ENCODE measurements at places on chromosomes 2 and 18.

- DNase-seq: no peak
Measured at GRCh38 chr2:131567891-131568290, 40.2 kb downstream of the CCDC74A start.

DNA sequence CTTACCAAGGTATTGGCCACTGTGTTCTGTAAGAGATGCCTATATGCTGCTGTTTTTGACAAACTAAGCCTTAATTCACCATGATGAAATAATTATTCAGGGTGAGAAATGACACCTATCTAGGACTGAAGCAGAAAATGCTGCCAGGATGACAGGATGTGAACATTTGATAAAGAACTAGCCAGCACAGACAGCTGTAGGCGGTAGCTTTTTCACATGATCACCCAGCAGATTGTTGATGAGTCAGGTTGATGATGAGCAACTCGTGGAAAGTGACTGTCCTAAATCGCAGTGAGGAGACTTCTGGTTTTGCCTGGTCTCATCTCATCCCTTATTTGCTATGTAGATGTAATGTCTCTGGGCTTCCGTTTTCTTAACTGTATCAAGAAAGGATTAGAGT lies 144.1 kb downstream of the PRPF40A start:
- DNase-seq: no peak

DNA sequence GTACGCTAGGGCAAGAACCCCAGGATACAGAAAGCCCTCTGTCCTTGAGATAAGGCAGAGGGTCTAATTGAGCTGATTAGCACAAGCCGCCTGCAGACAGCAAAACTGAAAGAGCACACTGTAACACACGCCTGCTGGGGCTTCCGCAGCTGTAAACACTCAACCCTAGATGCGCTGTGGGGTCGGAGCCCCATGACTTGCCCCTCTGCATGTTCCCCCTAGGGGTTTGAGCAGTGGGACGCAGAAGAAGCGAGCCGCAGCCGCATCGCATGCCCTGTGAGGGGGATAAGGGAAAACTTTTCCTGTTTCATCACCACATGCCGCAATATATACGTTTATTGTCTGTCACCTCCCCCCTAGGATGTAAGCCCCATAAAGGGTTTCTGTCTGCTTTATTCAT lies 384.6 kb downstream of the PLCL1 start:
- no peak for DNase-seq

DNA sequence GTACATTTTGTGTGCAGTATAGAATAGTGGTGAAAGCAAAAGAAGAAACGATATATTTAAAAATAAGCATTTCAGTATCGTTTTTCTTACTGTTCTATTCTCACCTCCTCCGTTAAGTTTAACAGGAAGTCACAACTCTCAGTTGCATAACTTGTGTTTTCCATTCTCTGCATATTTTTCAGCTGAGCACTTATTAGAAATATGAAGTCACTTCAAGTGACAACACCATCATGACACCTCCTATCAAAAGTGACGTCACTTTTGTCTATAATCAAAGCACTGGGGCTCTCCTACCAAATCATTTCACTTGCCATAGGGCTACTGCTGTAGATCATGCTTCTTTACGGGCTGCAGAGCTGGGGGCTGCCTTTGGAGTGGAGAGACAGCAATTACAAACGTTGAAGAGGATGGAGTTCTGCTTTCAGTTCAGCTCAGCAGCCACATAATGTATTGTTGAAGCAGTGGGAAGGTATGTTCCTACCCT lies 36.3 kb downstream of the STAT4 start:
- no peak for DNase-seq

GRCh38 chr2:143451642-143452281 lies 322.5 kb downstream of the ARHGAP15 start:
- DNase-seq: no peak

DNA sequence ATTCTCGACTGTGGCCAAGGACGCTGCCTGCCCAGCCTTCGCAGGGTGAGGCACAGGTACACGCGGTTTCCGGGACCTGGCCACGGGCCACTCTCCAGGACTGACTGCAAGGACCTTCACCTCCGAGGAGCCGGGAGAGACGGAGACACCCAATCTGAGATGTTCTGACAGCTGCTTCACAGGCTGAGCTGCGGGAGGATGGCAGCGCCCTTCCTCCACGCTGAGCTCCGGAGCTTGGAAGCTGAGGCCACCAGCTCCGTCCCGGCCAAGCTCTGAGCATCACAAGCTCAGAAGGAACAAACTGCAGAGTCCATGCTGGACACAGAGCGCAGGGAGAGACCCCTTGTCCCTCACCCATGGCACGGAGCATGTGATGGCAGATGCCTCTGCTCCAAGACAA lies 71.1 kb upstream of the CTDP1 start:
- no peak for DNase-seq

- DNase-seq: no peak
Measured at GRCh38 chr2:168375195-168375798, 80.8 kb upstream of the CERS6 start.

DNA sequence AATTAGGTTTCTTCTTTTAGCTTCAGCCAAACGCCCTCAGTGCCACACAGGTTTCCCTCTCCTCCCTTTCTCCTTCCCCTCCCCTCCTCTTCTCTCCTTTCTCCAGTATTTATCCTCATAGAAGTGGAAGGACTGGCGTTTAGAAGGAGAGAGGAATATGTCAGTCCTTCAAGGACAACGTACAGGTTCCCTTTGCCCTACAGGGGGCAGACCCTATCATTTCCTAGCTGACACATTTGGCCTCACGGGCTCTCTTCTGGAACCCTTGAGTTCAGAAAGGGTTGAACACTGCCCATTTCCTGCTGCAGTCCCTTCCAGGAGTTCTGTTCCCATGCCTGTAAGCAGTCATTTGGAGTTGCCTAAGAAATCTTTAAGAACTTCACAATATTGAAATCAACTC lies 46.1 kb downstream of the CDCA7 start:
- DNase-seq: no peak

GRCh38 chr18:35912332-35912731 lies 60.1 kb upstream of the RMP24 start:
- DNase-seq: no peak

DNA sequence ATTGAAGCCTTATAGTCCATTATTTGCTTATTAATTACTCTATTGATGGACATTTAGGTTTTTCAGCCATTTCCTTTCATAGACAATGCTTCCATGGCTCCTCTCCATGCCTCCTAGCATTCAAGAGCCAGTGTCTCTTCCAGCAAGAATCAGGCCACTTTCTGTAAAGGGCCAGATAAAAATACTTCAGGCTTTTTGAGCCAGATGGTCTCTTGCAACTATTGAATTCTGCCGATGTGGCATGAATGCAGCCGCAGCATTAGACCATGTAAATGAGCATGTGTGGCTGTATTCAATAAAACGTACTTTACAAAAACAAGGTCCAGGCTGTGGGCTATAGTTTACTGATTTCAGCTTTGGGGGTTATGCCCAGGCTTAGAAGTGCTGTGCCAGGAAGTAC lies 38.5 kb downstream of the TRAF3IP1 start:
- no peak for DNase-seq

- DNase-seq: no peak
Measured at GRCh38 chr2:183031911-183032794, 6.1 kb downstream of the NCKAP1 start.

DNA sequence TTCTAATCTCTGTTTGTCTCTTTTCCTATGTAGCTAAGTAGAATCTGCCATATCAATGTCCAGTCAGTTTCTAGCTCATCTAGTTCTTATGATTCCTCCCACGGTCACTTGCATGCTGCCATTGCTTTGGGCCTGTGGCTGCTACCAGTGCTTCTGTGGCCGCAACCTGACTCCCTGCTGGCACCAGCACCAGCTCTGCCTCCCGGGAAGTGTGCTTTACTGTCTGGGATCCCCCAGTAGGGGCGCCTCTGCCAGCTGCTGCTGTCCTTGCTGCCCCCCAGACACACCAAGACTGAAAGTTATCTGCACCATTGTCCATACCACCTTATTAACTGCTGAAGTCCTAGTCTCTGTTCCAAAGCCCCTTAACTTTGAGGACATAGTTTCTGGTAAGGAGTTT lies 56.3 kb downstream of the RAPGEF4 start:
- DNase-seq: no peak

- no peak for DNase-seq
Measured at GRCh38 chr2:25273985-25274535, 67.7 kb downstream of the DNMT3A start.

GRCh38 chr2:107108556-107108955 lies 222.6 kb upstream of the ST6GAL2 start:
- no peak for DNase-seq

DNA sequence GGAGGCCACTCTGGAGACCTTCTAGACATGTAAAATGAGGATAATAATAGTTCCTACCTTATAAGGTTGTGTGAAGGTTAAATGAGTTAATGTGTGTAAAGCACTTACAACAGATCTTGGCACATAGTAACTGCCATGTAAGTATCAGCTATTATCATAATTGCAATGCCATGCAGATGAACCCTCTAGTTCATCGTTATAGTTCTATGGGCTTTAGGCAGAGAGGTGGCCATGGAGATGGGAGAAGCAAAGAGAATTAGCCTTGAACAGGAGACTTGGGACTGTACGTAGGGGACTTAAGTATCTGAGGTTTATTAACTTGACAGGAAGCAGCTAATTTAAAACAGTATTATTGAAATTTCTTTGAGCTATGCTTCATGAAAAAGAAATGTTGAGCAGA lies 151.8 kb downstream of the PIK3C3 start:
- DNase-seq: no peak

- DNase-seq: no peak
Measured at GRCh38 chr2:64277101-64277849, 133.1 kb upstream of the PELI1 start.

DNA sequence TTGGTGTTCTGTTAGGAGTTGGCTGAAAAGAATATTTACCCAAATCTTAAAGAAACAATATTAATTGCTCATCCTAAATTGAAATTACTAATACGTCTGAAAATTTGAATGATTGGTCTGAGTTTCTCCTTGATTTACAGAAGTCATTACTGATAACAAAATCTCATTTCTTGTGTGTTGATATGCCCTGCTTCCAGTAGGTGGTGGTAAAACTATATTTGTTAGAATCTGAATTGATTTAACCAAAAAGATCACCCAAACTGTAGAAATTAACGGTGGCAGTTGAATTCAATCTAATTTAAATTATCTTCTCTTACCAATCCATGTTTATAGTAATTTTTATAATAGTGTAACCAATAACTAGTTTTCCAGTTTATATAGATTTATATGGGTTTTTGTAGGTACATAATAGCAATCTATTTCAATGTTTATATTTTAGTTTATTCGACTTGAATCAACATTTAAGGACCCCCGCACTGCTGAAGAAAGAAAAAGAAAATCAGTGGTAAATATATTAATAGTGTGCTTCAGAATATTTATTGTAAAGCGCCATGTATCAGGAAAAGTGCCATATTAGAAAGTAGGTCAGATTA lies 38.3 kb downstream of the PAPOLG start:
- peak; percentile 26 for DNase-seq

- DNase-seq: no peak
Measured at GRCh38 chr2:181054843-181055242, 74.4 kb downstream of the UBE2E3 start.

- DNase-seq: no peak
Measured at GRCh38 chr18:59918997-59919396, 19.2 kb downstream of the PMAIP1 start.

DNA sequence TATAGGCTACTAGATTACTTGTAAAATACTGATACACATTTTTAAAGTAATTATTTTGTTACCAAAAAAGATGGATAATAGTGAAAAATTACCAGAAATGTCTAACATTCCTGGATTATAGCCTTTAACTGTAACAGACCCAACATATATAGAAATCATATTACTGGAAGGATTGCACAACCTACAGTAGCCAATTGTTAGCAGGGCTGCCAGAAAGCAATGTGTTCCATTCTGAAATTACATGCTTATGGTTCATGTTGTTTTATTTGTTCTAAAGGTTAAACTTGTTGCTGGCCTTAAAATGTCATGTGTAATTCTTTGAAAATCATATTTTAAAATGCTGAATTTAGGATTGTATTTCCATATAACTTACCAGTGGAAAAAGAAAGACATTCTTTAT lies 793.6 kb upstream of the ACVR2A start:
- DNase-seq: no peak

DNA sequence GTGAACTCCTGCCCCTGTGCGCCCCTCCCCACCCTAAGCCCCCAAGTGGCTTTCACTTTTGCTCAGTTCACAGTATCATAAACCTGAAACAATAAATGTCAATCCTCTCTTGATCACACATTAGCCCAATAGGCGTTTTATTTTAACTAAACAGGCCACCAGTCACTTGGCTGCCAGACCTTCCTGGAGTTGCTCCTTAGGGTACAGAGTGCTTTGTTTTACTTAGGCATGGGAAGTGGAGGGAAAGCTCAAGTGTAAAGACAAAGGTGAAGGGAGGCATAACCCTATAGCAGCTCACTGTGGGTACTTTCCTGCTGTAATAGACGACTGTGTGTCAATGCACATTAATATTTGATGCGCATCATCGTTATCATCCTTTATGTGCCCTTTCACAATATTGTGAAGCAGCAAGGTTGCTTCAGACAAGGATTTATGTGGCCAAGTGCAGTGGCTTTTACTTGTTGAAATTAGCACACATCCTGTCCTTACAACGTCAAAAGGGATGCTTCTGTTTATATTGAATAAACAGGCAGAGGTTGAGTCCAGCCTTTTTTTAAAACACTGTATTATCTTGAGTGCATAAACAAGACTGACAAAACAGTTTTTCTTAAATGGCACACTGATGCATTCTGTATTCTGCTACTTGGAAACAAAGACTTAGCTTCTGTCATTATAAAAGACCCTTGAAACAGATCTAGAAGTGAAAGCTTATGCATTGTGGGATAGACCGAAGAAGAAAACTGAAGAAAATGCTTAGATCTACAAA lies 168.5 kb downstream of the TMEFF2 start:
- DNase-seq: no peak

GRCh38 chr2:217415316-217415715 lies 555.5 kb upstream of the TNP1 start:
- DNase-seq: no peak

Data from HuH-7 (cell line).